NCI-H460 (cell line): ENCODE measurements at places on chromosomes 5 and 9.
A peak's percentile ranks its signal among the peaks of the same experiment; 100 is the strongest.

GRCh38 chr5:68685863-68686262, 408.0 kb upstream of the SLC30A5 start:
- no peak for DNase-seq

GRCh38 chr5:1036504-1037122, 28.0 kb downstream of the NKD2 start:
- no peak for DNase-seq

DNA sequence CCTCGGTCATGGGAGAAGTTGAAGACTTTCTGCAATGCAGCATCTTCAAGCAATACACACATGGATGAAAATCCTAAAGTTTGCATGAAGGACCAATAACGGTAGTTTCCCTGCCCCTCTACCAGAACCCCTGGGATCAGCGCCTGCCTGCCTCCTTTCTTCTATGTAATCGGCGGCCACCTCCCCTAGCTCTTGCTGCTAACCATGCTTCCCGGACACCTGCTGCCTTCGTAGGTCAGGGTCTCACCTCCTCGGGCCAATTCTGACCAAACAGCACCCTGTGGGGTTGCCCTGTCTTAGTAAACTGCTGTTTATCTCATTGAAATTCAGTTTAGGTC, 388 bp upstream of the MED10 start:
- no peak for DNase-seq

- DNase-seq = no peak
These were observed 239.1 kb downstream of the ELAVL2 start for GRCh38 chr9:23586906-23587305.

GRCh38 chr9:89523948-89524347, 26.0 kb upstream of the SEMA4D start:
- DNase-seq = no peak

GRCh38 chr5:171311322-171312077, 2.5 kb downstream of the TLX3 start:
- DNase-seq = no peak

GRCh38 chr9:102832814-102833213, 162.3 kb upstream of the CYLC2 start:
- no peak for DNase-seq

DNA sequence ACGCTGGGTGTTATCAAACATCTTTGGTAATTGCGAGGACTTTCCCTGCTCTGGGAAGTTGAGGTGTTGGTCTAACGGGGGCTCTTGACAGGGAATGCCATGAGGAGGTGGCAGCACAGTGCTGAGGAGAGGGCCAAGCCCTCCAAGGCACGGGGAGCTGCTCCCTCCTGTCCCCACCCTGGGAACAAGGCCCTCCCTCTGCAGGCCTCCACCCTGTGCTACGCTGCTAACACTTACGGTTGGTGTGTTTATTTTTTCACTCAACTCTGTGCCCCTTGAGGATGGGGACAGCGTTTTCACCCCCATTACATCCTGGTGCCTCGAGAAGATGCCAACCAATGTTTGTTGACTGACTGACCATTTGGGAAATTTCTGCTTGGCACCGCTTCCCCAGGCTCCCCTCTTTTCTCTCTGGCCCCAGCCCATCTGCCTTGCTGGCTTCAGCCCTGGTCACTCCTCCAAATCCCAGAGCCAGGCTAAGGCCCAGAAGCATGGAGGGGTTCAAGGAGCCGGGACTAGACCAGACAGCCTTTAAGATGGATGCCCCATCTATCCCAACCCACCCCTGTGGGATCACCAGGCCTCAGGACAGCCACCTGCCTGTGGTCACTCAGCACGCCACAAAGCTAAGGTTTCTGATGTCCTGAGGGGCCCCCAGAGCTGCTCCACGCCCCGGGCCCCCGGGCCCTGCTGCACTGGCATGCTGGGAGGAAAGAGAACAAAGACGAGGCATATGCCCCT, 125.7 kb downstream of the BARX1 start:
- no peak for DNase-seq

DNA sequence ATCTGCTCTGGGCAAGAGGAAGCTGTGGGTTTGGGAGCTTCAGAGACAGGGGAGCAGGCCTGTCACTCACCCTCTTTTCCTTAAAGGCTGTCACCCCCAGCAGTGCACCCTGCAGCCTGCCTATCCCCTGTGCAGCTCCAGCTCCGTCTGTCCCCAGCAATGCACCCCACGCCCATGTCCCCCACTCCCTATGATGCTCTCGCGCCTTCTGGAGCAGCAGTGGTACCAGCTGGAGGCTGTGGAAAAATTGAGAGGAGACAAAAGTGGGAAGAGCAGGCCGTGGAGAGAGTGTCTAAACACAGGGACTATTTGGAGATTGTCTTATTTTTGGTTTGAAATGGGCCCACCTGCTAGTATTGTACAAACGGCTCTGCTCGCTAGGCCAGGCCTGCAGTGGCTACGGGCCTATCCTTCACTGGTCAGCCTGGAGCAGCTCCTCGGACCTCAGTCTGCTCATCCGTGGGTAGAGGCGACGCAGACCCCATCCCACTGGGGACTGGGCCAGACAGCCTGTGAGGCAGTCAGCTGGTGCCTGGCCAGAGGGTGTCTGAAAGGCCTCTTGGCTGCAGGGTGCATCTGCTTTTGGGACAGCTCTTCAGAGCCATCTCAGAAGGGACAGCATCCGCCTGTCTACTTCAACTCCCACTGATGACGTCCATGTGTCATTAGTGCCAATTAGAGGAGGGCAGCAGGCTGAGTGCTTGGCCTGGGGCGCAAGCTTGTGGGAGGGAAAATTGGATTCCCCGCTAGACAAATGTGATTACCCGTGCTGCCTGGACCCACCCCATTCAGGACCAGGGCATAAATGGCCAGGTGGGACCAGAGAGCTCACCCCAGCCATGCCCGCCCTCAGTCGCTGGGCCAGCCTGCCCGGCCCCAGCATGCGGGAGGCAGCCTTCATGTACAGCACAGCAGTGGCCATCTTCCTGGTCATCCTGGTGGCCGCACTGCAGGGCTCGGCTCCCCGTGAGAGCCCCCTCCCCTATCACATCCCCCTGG, at the start of gene DBH:
Gene DBH, plus strand, starts transcription at position 831 of the 999 bp plus-strand sequence. Its CDS starts 9 bp downstream, at position 840.
- DNase-seq = no peak

DNA sequence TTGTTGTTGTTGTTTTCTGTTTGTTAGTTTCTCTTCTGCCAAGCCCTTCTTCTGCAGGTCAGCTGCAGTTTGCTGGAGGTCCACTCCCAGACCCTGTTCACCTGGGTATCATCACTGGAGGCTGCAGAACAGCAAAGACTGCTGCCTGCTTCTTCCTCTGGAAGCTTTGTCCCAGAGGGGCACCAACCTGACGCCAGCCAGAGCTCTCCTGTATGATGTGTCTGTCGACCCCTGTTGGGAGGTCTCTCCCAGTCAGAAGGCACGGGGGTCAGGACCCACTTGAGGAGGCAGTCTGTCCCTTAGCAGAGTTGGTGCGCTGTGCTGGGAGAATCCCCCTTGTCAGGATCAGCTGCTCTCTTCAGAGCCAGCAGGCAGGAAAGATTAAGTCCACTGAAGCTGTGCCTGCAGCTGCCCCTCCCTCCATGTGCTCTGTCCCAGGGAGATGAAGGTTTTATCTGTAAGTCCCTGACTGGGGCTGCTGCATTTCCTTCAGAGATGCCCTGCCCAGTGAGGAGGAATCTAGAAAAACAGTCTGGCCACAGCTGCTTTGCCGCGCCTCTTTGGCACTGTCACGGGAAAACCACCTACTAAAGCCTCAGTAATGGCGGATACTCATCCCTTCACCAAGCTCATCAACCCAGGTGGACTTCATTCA, 299.2 kb downstream of the EDIL3 start:
- DNase-seq = no peak

DNA sequence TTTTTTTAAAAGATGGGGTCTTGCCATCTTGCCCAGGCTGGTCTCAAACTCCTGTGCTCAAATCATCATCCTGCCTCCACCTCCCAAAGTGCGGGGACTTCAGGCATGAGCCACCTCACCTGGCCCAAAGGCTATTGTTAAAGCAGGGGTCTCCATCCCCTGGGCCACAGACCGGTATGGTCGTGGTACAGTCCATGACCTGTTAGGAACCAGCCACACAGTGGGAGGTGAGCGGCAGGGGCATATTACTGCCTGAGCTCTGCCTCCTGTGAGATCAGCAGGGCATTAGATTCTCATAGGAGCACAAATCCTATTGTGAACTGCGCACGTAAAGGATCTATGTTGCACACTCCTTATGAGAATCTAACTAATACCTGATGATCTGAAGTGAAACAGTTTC, 7.3 kb upstream of the NOL6 start:
- no peak for DNase-seq

DNA sequence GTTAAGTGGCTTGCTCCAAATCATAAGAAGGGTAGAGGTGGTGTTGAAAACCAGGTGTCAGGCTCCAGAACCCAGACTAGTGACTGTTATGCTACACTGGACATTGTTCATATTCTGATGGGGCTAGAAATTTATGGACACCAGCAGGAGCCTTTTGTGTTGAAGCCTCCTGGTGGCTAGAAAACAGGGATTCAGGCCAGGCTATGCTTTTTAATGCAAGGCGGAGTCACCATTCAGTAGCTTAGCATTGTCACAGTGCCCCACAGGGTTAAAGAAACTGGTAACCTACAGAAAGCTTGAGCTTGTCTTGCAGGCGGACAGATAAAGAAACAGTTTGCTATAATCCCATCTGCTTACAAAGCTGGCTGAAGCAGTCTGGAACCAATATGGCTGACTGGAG, 23.0 kb upstream of the GOLM1 start:
- DNase-seq = no peak

DNA sequence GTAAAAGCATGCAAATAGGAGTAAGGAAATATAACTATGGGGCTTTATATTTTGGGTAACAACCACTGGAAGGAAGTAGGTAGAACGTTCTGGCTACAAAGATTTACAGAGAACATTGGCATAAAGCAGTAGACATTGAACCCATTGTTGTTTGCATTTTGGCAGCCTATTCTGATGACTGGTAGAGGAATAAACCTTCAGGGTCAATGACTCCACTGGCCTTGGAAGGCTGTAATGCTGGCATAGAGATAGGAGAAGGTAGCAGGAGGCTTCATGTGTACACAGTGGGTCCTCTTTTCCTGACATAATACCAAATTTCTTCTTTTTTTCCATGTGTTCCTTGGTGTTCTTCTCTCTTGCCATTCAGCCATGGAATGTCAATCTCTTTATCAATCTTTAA, 462.8 kb upstream of the ZNF462 start:
- DNase-seq = no peak

DNA sequence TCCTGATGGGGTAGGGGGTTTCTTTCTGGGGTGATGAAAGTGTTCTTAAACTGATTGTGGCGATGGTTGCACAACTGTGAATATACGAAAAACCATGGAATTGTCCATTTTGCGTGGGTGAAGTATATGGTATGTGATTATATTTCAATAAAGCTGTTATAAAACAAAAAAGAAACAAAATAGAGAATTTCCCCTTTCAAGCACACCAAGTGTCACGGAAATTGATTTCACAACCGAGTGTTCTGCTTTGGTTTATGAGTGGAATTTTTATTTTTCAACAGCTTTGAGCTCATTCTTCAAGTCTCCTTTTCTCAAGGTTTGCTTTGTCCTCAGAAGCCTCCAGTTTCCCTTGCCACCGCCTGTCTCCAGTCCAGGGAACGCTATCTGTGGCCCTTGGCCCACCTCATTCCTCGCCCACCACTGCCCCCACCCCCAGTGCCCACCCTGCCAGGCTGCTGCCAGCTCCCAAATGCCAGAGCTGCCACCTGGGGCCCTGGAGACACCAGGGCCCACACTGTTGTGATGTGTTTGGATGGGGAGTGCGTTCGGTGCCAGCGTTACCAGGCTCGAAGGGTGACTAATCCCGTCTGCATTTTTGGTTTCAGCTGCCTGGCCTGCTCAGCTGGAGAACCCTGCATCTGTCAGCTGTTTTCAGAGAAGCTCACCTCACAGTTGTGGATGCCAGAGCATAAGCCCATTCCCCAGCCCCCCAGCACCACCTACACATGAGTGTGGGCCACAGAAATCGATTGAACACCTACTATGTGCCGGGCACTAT, 30.4 kb downstream of the DUSP1 start:
- no peak for DNase-seq

GRCh38 chr5:110431603-110432002, 294.9 kb downstream of the TMEM232 start:
- no peak for DNase-seq

DNA sequence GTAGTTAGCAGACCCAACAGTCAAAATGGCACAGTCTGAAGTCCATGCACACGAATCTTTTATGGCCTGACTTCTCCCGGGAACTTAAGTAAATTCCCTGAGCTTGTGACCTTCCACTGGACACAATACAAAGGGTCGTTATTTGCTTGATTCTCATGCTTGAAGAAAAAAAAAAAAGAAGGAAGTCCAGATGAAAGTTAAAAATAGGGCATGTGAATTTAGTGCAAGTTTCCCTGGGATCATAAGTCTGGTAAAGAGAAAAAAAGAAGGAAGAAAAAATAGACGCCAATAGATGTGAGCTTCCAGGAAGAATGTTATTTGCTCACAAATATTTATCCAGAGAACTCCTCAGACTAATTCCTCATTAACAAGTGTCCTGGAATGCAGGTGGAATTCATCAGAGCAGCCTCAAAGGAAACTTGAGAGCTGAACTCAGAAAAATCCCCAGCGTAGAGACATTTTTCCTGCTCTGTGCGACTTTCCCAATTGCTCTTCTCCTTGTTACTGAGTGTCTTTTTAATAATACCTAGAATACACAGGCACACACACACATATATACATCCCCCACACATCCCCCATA, 616.3 kb downstream of the EBF1 start:
- DNase-seq = no peak

DNA sequence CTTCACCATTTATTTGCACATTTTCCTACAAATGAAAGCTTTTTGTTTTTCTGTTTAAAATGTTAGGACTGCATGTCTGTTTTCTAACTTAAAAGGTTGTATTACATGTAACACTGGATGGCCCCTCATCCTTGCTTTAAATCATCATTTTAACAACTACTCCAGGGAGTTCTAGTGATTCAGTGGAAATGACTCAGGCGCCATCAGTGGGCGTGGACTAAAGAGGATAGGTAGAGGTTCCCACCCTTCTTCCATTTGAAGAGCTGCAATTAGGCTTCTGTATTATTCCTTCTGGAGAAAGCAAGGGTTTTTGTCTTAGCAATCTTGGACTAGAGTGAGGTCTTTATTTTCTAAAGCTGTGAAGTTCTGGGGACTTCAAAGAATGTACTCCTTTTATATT, 213.7 kb downstream of the TMEM38B start:
- DNase-seq = no peak

GRCh38 chr9:34823778-34824177, 113.8 kb upstream of the CCL21 start:
- no peak for DNase-seq

GRCh38 chr5:36607114-36607571, 737 bp downstream of the SLC1A3 start:
- peak; percentile 30 for DNase-seq

GRCh38 chr9:93654351-93654961, 78.1 kb downstream of the PHF2 start:
- DNase-seq = no peak

DNA sequence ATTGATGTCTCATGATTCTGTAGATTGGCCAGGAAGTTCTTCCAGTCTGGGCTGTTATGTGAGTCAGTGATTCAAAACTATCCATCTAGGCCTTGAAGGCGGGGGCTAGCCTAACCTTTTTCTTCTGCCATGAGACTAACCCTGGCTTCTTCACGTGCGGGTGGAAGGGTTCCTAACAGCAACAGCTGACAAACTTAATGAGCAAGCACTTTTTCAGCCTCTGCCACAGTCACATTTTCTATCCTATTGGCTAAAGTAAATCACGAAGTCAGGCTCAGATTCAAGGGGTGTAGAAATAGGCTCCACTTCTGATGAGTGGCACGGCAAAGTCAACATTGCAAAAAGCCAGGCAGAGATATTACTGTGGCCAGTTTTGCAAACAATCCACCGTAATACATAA, 68.4 kb downstream of the STK32A start:
- no peak for DNase-seq
